Activated gamma-delta T cell treated with Interleukin-2 at 50 U/mL for 16 hours (primary cell): ENCODE measurements at places on chromosomes 6 and 20.
A peak's percentile ranks its signal among the peaks of the same experiment; 100 is the strongest.

GRCh38 chr6:3383525-3383924, 73.3 kb downstream of the SLC22A23 start:
- no peak for DNase-seq

GRCh38 chr6:116060572-116061283, at the start of gene FRK:
FRK (minus strand) TSS chr6:116060891; CDS start chr6:116060311, 580 bp downstream.
- no peak for DNase-seq

DNA sequence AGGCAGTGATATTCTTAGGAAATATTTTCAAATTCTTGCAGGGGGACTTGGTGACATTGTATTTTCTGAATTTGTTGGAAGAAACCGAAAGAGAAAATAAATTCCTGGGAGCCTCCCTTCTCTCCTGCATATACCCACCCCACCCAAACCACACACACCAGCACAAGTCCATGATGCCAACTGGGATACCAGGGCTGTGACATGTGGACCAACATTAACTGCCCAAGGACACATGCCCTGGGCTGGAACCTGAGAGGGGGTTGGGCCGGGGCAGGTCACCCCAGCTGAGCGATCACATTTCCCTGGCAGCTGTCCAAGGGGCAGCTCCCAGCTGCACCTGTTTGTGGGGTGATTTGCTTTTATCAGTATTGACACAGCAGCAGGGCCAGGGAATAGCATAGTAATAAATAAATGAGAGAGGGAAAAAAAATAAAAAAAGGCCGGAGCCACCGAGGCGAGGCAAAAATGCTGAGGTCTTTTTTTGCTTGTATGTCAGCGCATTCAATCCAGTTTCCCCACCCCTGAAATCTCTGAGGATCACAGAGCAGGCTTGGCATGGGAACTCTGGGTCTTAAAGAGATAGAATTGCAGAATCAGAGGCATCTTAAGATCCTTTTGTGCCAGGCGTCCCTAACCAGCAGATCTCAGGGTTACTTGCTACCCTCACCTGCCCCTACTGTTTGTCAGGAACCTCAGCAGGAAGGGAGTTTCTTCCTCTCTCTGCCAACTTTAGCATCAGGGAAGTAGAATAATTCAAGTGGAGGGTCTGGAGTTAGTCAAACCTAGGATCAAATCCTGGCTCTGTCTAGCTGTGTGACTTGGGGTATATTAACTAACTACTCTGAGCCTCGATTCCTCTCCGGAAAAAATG, 66.5 kb upstream of the PIM1 start:
- DNase-seq: no peak

GRCh38 chr20:57536771-57537724, 12.1 kb upstream of the CTCFL start:
- no peak for DNase-seq

- no peak for DNase-seq
Measured at GRCh38 chr6:166436195-166437139, 53.7 kb upstream of the MPC1 start.

GRCh38 chr6:157891544-157892362, 68.7 kb downstream of the SNX9 start:
- no peak for DNase-seq

DNA sequence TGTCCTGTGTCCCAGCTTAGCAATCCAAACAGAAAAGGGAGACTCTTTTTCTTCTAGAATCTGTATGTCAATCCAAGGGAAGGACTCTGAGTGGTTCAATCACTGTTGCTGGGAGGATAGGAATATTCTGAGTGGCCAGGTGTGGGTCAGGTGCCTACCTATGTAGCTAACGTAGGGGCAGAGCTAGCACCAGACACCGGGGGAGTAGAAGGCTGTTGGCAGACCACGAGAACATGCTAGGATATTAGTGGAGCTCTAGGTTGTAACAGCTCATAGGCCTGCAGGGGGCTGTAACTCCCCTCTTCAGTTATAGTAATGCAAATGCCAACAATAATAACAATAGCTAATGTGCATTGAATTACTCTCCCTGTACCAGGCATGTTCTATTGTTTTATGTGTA, 39.8 kb upstream of the EPB41L1 start:
- no peak for DNase-seq

GRCh38 chr20:15756002-15756753, 817.1 kb downstream of the KIF16B start:
- no peak for DNase-seq

- no peak for DNase-seq
Measured at GRCh38 chr20:62315773-62316172, 13.0 kb downstream of the ADRM1 start.

DNA sequence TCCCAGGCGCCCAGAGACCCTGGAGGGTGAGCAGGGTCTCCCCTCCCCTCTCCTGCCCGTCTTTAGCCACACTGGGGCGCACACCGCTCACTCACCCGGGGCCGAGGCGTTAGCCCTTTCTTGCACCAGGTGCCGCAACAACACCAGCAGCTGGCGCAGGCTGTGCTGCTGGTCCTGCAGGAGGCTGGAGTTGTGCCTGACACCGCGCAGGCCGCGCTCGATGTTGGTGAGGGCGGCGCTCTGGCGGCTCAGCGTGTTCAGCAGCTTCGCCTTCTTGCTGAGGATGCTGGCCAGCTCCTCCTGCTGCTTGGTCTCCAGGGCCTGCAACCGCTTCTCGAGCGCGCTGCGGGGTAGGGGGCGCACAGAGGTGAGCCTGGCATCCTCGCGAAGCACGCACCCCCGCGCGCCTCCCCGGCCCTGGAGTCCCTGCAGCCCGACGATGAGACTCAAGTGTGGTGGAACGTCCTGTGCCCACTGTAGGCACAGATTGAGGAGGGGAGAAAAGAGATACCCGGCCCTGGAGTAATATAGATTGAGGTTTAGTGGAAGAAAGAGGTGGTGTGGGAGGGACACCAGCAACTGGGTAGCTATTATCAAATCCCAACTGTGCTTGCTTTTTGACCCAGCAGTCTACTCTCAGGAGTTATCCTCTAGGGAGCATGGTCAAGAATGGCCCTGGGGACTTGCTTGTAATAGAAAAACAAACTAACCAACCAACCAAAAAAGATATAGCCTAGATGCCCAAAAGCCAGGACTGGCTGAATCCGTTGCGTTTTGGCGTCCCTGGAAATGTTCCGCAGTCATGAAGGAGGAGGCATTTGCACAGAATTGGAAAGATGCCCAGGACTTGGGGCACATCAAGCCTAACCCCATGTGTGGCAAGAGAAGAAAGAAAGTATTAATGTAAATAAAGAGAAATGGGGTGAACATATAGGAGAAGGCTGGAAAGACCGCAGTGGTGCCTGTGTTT, 30.9 kb downstream of the ANGPT4 start:
- DNase-seq: no peak

DNA sequence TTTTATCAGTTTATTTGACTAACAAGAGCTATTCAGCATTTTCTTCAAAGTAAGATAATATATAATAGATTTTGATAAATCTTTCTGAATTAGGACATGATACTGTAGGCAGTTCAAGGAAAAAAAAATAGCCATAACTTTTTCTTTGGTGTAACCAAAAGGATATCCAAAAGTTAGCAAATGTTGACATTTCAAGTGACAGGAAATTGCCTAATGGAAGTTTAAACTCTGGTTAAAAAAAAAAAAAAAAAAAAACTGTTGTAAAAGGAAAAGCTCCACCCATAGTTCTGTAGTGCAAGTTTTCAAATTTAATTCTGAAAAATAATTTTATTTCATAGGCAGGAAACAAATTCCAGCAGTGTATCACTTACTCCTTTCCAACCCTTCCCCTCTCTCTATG, 18.8 kb downstream of the HEBP2 start:
- DNase-seq: no peak

DNA sequence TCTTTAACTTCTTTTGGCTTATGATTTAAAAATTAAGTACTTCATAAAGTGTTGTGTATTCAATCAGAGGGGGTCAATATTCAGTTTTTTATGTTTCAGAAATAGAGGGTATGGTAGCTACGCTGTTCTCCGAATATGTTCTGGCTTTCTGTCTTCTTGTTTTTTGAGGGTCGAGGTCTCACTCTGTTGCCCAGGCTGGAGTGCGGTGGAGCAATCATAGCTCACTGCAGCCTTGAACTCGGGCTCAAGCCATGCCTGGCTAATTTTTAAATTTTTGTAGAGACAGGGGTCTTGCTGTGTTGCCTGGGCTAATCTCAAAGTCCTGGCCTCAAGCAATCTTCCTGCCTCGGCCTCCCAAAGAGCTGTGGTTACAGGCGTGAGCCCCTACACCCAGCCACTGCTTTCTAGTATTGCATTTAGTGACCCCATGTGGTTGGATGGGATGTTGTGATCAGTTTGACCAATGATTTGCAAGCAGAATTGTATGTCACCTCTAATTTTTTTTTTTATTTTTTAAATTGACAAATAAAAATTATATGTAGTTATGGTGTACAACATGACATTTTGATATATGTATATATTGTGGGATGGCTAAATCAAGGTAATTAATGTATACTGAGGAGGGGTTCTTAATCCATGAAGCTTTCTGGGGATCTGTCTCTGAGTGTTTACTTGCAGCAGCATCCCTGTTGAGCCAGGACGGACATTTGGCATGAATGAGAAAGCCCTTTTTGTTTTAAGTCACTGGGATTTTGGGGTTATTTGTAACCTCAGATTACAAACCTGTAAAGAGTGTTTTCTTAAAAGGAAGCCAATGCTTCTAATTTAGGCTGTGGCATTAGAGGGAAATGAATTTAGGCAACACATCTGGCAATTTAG, 38.5 kb upstream of the DEK start:
- DNase-seq: no peak

DNA sequence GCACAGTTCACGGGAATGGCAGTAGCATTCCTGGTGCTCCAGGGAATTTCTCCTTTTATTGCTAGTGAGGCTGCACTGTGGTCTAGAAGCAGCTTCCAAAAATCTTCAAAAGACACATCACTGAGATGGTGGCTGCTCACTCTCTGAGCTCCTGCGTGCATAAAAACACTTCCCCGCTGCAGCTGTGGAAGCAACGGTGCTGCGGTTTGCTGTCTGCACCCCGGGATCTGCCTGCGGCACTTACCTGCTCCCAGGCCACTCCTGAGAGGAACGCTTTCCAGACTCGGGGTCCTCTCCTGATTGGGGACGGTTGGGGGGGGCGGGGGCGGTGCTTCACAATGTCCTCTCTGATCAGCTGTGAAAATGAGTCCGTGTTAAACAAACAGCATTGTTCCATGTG, 77.9 kb downstream of the TMEM242 start:
- DNase-seq: no peak

DNA sequence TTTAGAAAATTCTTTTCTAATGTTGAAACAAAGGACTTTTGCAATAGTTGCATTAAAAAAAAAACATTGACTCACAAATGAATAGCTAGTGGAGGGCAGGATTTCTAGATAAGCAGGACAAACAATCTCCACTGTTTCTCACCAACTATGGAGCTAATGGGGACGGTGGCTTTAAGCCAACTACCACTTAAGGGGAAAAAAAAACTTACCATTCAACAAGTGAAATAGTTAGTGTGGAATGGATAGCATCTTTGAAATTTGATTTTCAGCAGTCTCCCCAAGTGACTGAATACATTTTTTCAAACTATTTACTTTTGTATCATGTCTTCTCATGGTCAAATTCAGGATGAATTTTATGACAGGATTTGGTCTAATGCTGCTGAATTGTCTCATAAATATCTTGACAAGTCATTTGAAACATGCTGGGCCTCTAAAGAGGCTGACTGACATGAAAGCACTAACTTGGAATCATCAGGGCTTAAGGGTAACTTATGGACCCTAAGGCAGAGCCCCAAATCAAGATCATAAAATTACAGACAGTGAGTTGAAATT, 100.5 kb downstream of the EYA4 start:
- no peak for DNase-seq

- DNase-seq: peak; percentile 79
Measured at GRCh38 chr20:45293041-45294002, 13.3 kb upstream of the RBPJL start.

GRCh38 chr6:4531406-4531805, 244.8 kb upstream of the CDYL start:
- no peak for DNase-seq

DNA sequence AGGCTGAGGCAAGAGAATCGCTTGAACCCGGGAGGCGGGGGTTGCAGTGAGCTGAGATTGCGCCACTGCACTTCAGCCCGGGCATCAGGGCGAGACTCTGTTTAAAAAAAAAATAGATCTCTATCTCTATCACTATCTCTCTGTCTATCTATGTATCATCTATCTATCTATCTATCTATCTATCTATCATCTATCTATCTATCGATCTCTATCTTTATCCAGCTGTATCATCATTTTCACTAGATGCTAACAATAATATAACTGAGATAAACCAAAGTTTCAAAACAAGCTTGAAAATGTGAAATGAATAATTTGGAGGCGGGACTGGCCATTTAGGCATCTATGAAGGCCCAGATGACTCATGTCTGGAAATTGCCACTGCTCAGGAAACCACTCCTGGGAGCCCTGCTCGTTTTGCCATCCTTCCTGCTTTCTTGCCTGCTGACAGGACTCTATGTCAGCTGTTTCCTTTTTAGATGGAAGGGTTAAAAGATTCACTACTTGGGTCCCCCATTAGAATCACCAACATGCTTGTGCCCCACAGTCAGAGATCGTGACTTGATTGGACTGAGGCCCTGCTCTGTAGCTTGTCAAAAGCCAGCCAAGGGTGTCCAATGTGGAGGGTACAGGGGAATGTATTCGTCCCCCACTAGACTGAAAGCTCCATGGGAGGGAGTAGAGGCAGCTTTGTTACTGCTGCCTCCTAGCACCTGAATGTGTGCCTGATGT, 61.7 kb downstream of the UTRN start:
- no peak for DNase-seq

GRCh38 chr20:60095456-60095855, 137.2 kb downstream of the CDH26 start:
- DNase-seq: no peak
